ENCODE measurements at places on chromosomes 11 and 22. TPM values are rescaled to one million over a fixed set of nuclear protein-coding genes. Genes with fewer than 3 reads are reported as not detected.

The FZD4 gene
- 38.3 TPM for total RNA-seq

The TECTA gene
- total RNA-seq, result 1.6 TPM

The RAB38 gene
- total RNA-seq, result 7.6 TPM

The PAX6 gene
- not detected for total RNA-seq

The SCGB1C1 gene
- total RNA-seq, result not detected

The INS gene
- total RNA-seq, result not detected

The MRGPRF gene
- total RNA-seq, result 20.0 TPM

- H3K4me1 ChIP-seq, result no peaks in the 10 kb centered on the region
- H3K36me3 ChIP-seq, result no peaks in the 10 kb centered on the region
- no peak overlapping the region for H3K4me3 ChIP-seq
- DNase-seq, result no peak
- no peaks in the 10 kb centered on the region for H3K27me3 ChIP-seq
Observed at GRCh38 chr11:104531894-104532293, 366.4 kb downstream of the CASP12 start.

DNA sequence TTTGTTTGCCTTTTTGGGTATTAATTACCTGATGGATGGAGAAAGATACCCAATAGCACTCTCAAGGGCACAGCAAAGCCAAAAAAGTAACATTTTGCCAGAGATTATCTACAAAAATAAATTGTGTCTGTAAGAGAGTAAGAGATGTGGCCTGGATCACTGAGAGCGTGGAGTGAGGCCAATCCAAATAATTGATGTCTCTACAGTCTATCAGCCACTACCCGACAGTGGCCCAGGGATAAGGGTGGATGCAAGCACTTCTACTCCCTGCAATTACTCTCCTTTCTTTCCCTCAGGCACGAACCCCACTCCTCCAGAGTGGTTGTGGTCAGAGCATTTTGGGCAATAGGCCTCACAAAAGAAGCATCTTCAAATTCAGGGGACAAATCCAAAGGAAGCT, 92.3 kb upstream of the ZC3H12C start:
- H3K4me3 ChIP-seq, result no peak overlapping the region
- H3K27ac ChIP-seq, result no peak overlapping the region
- H3K36me3 ChIP-seq, result no peaks in the 10 kb centered on the region

- H3K4me3 ChIP-seq, result no peak overlapping the region
- no peaks in the 10 kb centered on the region for H3K36me3 ChIP-seq
- no peaks in the 10 kb centered on the region for H3K4me1 ChIP-seq
- H3K27me3 ChIP-seq, result no peaks in the 10 kb centered on the region
- DNase-seq, result no peak
Observed at GRCh38 chr22:49747130-49747529, 80.5 kb downstream of the BRD1 start.

DNA sequence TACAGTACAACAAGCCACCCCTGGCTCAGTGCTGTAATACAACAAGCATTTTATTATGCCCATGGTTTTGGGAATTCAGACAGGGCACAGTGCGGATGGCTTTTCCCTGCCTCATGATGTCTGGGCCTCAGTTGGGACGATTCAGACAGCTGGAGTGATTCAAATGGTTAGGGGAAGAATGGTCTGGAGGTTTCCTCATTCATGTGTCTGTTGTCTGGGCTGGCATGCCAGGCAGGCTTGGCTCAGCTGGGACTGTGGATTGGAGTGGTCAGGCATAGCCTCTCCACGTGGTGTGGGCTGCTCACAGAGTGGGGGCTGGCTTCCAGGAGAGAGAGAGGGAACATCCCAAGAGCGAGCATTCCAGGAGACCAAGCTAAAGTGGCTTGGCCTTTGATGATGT, 164.4 kb downstream of the C11orf91 start:
- H3K27me3 ChIP-seq, result no peaks in the 10 kb centered on the region
- no peaks in the 10 kb centered on the region for H3K36me3 ChIP-seq
- no peak for DNase-seq

- no peaks in the 10 kb centered on the region for H3K36me3 ChIP-seq
- DNase-seq, result no peak
- H3K4me1 ChIP-seq, result no peaks in the 10 kb centered on the region
- H3K27ac ChIP-seq, result no peak overlapping the region
- H3K27me3 ChIP-seq, result no peaks in the 10 kb centered on the region
Observed at GRCh38 chr11:131814108-131814507, 443.7 kb downstream of the NTM start.

GRCh38 chr22:35837101-35837727, 119.5 kb downstream of the APOL5 start:
- peak overlapping the region; percentile 57 for H3K27ac ChIP-seq
- H3K4me3 ChIP-seq, result no peak overlapping the region
- H3K27me3 ChIP-seq, result no peaks in the 10 kb centered on the region
- H3K36me3 ChIP-seq, result no peaks in the 10 kb centered on the region

GRCh38 chr11:128462922-128463321, 124.4 kb downstream of the ETS1 start:
- no peaks in the 10 kb centered on the region for H3K27me3 ChIP-seq
- no peaks in the 10 kb centered on the region for H3K36me3 ChIP-seq
- H3K4me1 ChIP-seq, result no peaks in the 10 kb centered on the region
- H3K4me3 ChIP-seq, result no peak overlapping the region

GRCh38 chr22:47322854-47323253, 560.4 kb downstream of the TBC1D22A start:
- H3K4me1 ChIP-seq, result no peaks in the 10 kb centered on the region
- H3K27me3 ChIP-seq, result no peaks in the 10 kb centered on the region
- DNase-seq, result no peak
- H3K4me3 ChIP-seq, result no peak overlapping the region
- H3K27ac ChIP-seq, result no peak overlapping the region

DNA sequence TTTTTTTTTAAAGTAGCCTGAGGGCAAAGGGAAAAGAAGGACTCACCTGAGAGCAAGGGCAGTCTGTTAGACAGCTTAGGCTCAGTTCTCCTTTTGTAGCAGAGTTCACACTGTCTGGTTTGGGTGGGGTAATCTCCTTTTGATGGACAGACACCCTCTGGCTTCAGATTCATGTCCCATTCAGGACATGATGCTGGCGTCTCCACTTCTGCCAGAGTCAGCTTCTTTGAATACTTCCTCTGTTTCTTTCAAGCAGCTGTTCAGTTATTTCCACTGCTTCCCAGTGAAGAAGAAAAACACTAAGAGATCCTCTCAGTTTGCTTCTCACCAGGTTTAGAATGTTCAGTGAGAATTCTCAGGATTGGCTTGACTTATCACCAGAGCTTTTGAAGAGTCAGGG, 79.0 kb upstream of the HSD17B12 start:
- no peaks in the 10 kb centered on the region for H3K4me1 ChIP-seq
- H3K27ac ChIP-seq, result no peak overlapping the region
- DNase-seq, result no peak
- H3K27me3 ChIP-seq, result peaks cover 3% of the 10 kb centered on the region

DNA sequence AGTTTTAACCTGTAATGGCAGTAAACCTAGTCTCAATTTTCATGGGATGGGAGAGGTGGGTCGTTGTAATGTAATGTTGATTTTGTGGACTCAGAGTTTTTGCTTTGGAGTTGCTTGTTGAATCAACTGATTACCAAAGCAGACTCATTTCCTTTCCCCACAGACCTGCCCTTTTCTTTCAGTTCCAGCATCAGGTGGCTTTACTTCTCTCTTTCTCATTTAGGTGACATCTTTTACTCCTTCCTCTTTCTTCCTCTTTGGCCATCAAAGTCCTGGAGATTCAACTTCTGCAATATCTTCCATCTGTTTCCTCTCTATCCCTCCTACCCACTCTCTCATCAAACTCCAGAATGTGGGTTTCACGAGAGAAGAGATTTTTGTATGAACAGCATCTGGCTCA, 313.9 kb downstream of the TMEM135 start:
- H3K4me1 ChIP-seq, result no peaks in the 10 kb centered on the region
- H3K4me3 ChIP-seq, result no peak overlapping the region
- no peak for DNase-seq
- H3K27ac ChIP-seq, result no peak overlapping the region

DNA sequence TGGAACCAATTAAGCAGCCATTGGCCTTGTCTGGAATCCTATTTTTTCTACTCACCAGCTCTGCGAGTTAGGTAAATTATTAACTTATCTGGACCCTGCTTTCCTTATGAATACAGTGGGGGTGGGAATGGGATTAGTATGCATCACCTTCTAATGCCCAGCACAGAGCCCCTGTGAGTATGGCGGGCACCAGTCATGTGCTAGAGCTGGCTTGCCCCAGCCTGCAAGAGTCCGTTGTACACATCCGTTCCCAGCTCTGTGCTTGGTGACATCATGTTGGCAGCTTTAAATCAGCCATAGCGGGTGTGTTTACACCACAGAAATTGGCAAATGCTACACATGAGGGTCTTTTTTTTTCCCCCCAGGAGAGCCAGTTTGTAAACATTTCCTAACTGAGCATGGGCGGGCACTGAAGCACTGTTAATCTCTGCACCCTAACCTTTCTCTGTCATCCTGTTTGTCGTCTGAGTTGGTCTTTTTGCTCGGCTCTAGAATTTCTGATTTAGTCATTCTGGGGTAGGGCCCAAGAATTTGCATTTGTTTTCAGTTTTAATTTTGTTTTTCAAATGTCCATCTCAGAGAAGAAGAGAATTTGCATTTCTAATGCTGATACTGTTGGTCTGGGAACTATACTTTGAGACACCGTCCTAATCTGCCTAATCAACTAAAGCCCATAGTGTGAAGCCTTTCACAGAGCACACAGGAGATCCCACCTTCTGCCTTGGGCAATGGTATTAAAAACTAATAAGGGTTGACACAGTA, 130.3 kb upstream of the TBCEL start:
- no peaks in the 10 kb centered on the region for H3K4me1 ChIP-seq
- H3K27ac ChIP-seq, result no peak overlapping the region

GRCh38 chr22:20750461-20751184, 23.3 kb upstream of the SERPIND1 start:
- H3K36me3 ChIP-seq, result no peaks in the 10 kb centered on the region
- no peaks in the 10 kb centered on the region for H3K27me3 ChIP-seq
- H3K27ac ChIP-seq, result peak overlapping the region; percentile 60
- DNase-seq, result peak; percentile 72
- H3K4me3 ChIP-seq, result no peak overlapping the region

Data from prostate gland (tissue), 2 donors.